ENCODE measurements at places on chromosomes 12 and 14.
A peak's percentile ranks its signal among the peaks of the same experiment; 100 is the strongest.

DNA sequence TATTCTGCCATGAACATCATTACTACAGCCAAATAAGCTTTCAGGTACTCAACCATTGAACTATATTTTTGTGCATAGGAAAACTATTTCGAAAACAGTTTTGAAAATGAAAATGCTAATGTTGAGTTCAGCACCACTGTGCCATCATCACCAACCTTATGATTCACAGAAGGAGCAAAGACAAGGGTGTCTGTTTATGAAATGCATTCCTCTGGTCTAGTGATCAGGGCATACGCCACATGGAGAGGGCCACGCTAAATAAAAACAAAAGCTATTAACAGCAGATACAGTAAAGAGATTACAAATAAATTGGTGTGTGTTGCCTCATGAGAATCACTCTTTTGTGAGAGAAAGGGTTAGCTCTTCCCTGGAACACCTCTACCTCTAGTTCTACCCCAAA lies 43.2 kb upstream of the BMAL2 start:
- no peak for DNase-seq

GRCh38 chr12:32843528-32844095 lies 53.0 kb downstream of the PKP2 start:
- DNase-seq: no peak

DNA sequence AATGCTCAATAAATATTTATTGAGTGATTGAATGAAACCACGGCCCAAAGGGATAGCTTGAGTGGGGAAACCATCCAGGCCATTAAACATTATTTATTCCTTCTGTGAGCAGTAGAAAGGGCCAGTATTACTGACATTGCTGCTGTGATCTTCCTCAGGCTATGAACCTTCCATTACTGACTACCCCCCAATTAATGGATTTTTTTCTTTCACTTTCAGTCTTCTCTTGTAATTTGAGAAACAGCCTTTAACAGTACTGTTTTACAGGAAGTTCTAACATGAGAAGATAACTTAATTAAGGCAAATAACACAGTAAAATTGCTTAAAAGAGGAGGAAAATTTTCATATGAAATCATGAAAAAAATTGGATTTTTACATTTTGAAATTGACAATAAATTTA lies 629.5 kb downstream of the TRHDE start:
- DNase-seq: no peak

GRCh38 chr12:81800298-81801148 lies 41.4 kb upstream of the PPFIA2 start:
- DNase-seq: no peak

DNA sequence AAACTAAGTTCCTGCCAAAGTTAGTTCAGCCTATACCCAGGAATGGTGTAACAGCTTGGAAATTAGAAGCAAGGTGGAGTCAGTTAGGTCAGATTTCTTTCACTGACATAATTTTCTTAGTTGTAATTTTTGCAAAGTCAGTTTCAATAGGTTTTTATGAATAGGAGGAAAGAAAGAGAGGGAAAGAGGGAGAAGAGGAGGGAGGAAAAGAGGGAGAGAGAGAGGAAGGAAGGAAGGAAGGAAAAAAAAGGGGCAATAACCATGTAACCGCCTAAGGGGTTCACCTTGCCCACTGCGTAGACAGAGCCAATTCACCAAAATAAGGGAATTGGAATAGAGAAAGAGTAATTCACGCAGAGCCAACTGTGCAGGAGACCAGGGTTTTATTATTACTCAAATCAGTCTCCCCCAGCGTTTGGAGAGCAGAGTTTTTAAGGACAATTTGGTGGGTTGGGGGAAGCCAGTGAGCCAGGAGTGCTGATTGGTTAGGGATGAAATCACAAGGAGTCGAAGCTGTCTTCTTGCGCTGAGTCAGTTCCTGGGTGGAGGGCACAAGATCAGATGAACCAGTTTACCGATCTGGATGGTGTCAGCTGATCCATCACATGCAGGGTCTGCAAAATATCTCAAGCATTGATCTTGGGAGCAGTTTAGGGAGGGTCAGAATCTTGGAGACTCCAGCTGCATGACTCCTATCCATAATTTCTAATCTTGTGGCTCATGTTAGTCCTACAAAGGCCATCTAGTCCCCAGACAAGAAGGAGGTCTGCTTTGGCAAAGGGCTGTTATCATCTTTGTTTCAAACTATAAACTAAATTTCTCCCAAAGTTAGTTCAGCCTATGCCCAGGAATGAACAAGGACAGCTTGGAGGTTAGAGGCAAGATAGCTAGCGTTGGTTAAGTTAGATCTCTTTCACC lies 126.0 kb upstream of the AMIGO2 start:
- DNase-seq: no peak

GRCh38 chr14:60839657-60840056 lies 105.1 kb downstream of the MNAT1 start:
- no peak for DNase-seq

- no peak for DNase-seq
These were observed 119.8 kb downstream of the TBX5 start for GRCh38 chr12:114286145-114286544.

DNA sequence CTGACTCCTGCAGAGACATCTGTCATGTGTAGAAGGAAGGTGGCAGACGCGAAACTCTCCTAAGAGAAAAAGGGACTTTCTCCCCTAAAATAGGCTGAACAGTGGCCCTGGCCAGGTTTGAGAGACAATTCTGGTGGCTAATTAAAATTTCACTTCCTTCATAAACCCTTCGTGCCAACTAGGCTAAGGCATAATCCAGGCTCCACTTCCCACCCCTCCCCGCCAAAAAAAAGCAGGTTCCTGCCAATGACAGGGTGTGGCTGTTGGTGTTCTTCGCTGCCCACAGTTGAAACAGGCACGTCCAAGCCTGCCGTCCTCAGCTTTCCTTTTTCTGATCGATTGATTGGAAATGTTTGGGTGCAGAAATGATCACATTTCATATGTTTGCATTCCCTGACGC lies 144.6 kb downstream of the GCH1 start:
- DNase-seq: no peak

DNA sequence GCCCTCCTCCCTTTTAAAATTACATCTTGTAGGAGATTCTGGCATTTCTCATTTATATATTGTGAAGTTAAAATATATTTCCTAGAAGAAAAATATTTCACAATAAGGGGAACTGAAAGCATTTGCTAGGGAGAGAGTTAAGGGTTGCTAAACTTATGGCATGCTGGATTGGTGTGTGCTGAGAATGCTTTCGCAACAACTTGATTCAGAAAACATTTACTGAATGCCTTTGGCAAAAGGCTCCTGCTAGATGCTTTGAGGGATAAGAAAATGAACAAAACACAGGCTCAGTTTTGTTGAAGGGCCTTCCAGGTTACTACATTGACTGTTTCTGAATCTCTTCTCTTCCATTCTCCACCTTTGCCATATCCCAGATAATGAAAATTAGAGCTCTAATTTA lies 67.5 kb downstream of the DIP2B start:
- peak; percentile 79 for DNase-seq

DNA sequence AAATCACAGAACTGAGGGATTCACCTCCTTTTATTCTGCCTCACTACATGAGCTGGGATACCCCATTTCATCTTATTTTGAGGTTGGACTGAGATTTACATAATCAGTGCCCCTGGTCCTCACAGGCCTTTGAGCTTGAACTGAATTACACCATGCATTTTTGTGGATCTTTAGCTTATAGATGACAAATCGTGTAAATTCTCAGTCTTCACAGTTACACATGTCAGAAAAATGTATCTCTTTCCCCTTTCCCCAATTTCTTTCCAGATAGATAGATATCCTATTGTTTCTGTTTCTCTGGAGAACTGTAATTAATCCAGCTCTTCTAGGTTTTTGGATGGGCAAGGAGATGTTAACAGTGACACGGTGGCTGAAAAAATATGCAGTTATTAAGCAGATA lies 1778.9 kb upstream of the SEL1L start:
- DNase-seq: no peak

DNA sequence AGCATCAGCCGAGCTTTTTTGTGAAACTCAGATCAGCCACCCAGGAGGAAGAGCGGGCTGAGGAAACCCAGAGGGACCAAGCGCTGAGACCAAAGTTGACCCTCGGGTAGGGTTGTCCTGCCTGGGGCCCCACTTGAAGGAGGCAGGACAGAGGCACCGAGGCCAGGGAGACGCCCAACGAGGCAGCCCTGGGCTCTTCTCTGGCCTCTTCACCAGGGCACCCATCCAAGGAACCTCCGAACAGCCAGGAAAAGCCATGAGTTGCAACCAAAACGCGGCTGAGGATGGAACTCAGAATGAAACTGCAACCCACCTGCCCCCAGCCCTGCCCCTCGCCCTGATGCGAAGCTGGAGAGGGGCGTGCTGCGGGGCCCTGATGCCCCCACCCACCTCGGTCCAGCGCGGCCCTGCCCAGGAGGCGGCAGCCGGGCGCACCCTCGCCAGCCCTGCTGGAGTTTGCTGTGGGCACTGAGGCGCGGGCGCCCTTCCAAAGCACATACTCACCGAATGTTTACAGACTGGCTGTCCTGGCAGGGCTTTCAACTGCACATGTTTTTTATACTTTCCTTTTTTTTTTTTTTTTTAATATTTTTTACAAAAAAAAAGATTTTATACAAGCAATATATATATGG lies 41.9 kb downstream of the JDP2 start:
- no peak for DNase-seq

DNA sequence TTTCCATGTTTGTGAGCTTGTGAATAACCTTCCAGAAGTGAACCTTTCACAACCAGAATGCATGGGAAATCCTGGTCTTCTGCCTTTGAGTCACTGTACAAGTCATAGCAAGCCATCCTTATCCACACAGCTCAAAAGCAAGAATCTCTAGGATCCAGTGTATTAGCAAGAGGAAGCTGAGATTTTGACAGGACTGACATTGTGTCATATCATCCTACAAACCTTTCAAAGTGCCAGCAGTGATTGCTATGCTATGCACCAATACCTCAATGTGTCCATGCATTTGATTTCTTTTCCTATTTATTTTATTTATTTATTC lies 13.5 kb upstream of the NRDE2 start:
- DNase-seq: no peak

DNA sequence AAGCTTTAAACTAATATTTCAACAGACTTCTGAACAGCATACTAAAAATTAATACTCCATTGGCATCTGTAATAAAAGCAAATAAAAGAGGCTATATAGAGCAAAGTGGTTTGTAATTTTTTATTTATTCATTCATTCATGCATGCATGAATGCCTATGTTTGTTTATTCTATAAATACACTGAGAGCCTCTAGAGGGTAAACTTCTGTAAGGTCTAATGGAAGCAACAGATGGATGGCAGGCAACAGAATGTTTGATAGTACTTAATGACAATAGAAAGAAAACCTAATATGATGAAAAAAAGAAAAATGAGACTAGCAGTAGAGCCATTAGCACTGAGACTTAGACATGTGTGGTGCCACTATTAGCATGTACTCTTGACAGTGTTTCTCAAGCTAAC lies 253.1 kb downstream of the CCDC91 start:
- no peak for DNase-seq

GRCh38 chr12:94957006-94957405 lies 46.5 kb downstream of the NDUFA12 start:
- no peak for DNase-seq

DNA sequence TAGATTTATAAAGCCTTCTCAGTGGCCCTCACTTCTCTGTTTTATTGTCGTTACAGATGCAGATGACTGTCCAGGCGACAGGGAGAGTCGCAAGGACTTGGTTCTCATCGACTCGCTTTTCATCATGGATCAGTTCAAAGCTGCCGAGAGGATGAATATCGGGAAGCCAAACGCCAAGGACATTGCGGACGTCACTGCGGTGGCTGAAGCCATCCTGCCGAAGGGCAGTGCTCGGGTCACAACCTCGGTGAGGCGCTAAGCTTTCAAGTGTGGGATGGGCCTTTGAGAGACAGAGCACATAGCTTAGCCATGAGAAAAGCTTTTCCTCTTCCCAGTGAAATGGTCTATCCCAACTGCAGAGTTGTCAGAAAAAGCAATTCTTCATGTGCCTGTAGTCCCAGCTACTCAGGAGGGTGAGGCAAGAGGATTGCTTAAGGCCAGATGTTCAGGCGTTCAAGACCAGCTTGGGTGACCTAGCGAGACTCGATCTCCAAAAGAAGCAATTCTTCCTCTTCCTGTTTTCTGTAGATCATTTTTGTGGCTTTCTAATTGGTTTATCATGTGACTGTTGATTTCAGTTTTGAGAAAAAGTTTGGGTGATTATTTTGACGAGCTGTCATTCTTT lies 56.4 kb downstream of the EP400 start:
- DNase-seq: peak; percentile 4

DNA sequence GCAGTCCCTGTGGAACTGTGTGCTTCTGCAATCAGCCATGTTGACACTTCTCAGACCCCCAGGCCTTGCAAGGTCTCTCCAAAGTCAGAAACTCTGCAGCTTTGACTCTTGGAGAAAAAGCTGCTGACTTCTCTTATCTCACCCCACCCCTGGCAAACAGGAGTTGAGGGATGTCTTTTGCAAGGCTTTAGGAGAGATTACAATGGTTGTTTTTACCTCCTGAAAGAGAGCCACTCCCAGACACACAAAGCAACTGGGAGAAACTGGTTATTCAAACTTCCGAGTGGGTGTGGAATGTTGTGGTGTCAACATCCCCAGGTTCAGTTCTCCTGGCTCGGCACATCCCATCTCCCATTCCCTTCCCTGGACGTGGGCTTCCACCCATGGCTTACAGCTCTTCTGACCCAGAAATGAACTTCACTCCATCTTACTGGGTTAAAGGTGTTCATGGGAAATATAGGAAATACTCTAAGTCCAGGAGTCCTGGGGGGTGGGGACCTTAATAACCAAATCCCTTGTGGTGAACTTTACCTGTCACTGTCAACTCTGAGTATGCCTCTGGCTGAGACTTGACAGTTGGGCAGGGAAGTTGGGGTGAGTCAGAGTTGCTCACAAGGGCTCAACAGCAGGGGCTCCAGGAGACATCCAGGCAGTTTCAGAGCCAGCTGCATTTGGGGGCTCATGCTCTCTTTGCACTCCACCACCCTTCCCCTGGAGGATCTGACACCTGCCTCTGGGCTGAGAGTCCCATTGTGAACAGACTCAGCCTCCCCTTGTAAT lies 41.9 kb downstream of the CCDC177 start:
- DNase-seq: no peak

DNA sequence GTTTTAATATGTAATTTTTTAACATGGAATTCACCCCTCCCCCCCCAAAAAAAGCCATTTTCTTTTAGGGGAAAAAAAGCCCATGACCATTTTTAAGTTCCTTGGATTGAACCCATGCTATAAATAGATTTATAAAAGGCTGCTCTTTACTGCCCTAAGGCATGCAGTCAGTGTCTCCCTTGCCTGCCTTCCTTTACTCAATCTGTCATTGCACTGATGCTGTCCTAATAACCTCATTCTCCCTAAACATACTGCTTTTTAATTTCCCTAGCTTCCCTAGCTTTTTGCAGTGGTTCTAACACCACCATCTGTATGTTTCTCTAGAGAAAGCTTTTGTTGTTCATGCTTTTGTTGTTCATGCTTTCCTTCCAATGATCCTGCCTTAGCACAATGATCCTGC lies 83.0 kb downstream of the SLC2A13 start:
- no peak for DNase-seq

- no peak for DNase-seq
These were observed 113.9 kb upstream of the MYL2 start for GRCh38 chr12:111034083-111034885.

- no peak for DNase-seq
These were observed 117.2 kb upstream of the BCL2L14 start for GRCh38 chr12:11953523-11953922.
